ENCODE measurements at places on chromosomes 7 and 10.
A peak's percentile ranks its signal among the peaks of the same experiment; 100 is the strongest.

GRCh38 chr7:41992881-41993867, 243.8 kb downstream of the GLI3 start:
- DNase-seq = no peak

DNA sequence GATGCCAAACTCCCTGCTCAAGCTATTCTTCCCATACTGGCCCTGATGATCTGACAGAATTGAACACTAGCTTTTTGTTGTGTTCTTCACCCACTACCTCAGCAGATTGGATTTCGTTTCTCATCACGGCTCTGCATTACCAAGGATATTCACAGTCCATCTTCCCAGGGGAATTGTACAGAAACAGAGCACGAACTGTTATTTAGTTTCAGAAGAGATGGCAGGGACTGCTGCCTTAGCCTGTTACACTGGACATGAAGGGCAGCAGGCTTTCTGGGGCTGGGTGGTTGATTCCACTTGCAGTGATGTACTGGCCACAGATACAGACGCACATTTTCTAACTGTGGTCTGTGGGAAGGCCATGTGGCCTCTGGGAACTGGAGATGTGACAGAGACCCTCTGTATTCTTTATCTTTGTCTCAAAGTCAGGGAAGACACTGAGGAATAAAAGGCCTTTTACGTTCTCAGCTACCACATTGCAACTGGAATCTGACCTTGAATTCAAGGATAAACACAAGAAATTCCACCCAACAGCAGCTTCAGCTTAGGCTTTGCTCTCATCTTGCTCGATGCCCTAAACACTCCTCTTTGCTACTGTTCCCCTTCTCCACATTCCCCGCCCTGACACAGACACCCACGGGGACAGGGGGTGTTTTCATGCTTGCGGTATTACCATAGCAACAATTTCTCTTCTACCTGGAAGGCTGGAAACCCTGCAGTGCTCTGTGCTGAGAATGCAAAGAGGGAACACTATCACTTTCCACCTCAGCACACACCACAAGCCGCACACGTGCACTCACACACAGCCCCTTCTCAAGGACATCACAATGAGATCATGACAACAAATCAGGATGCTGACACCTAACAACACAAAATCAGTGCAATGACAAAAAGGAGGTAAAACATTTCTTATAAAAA, 81.7 kb downstream of the RNF216 start:
- DNase-seq = no peak

DNA sequence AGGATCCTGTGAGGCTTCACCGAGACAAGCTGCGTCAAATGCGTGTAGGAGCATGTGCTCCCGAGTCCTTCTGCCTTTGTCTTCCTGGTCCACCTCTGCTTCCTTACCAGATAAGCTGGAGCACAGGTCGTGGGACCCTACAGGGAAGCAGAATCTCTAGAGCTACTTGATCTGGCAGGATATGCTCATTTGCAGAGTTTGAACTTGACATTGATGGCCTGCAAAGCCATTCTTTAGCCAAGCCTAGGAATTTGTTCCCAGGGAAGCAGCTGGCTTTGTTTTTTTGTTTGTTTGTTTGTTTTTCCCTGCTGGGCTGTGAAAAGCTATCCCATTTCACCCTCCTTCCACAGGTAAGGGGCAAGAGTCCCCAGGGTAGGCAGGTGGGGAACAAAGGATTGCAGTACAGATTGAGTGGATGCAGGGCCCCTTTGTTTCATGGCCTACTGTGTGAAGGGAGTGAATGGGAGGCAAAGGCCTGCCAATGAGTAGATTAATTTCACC, 200.0 kb upstream of the BMPER start:
- DNase-seq = no peak

- no peak for DNase-seq
Measured at GRCh38 chr10:10814069-10814468, 203.6 kb upstream of the CELF2 start.

GRCh38 chr7:44981035-44981706, 2.4 kb upstream of the MYO1G start:
- no peak for DNase-seq

DNA sequence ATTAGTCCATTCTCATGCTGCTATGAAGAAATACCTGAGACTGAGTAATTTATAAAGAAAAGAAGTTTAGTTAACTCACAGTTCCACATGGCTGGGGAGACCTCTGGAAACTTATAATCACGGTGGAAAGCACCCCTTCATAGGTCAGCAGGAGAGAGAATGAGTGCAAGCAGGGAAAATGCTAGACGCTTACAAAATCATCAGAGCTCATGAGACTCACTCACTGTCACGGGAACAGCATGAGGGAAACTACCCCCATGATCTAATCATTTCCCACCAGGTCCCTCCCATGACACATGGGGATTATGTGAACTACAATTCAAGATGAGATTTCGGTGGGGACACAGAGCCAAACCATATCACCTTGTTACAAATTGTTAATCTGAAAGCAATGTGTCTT, 15.8 kb downstream of the TAS2R39 start:
- no peak for DNase-seq

GRCh38 chr10:31467791-31468535, 148.9 kb downstream of the ZEB1 start:
- no peak for DNase-seq

- no peak for DNase-seq
Measured at GRCh38 chr10:111303887-111304286, 227.1 kb downstream of the ADRA2A start.

- DNase-seq = no peak
Measured at GRCh38 chr10:89613582-89613981, 31.5 kb downstream of the PANK1 start.

GRCh38 chr10:78494179-78494578, 460.5 kb downstream of the RPS24 start:
- no peak for DNase-seq

DNA sequence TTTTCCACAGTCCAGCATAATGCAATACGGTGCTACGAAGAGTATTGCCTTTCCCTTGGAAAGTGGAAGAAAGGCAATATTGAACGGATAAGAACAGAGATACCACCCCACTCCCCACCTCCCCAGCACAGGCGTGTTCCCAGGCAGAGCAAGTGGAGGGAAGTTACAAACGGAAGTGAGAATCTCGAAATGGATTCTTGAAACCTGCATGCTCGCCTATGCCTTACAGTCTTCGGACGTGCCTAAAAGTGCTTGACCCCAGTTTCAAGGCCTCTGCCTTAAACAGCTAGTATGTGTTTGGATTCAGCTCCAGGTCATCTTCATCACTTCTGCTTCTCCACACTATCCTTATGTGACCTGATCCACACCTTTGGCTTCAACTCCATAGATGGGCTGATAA, 35.0 kb upstream of the USP6NL start:
- no peak for DNase-seq

DNA sequence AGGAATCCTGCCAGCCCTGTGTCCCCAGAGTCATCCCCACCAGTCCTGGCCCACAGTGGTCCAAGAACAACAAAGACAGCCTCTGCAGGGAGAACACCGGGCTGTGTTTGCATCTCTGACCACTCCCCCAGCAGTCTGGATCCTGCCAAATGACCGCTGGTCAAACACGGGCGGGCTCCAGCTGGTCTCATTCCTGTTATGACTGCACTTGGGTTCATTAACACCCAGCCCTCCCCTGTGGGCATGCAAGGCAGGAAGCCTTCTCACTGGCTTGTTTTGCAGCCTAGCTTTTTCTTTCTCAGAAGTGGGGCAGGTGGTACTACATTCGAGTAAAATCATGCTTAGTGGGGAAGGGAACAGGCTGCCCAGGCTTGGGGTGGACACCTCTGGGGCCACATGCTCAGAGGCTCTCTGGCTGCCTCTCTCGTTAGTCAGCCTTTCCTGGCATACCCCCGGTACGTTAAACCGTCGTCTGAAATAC, 190.0 kb downstream of the PLXNA4 start:
- peak; percentile 96 for DNase-seq

DNA sequence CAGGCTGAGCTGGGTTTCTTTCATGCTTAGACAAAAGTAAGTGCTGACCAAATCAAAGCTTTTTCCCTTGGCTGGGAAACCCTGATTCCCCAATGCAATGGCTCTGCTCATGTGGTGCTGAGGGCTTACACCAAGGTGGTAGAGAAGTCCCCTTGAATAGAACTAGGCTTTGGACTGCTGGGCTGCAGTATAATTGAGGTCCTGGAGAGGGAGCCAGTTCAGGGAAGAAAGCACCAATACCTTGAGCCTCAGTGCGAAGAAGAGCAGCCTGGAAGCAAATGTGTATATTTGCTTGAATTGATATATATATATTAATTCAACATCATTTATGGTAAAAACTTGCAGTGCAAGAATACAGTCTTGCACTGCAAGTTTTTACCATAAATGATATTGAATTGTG, 391.1 kb downstream of the RPS24 start:
- DNase-seq = no peak

DNA sequence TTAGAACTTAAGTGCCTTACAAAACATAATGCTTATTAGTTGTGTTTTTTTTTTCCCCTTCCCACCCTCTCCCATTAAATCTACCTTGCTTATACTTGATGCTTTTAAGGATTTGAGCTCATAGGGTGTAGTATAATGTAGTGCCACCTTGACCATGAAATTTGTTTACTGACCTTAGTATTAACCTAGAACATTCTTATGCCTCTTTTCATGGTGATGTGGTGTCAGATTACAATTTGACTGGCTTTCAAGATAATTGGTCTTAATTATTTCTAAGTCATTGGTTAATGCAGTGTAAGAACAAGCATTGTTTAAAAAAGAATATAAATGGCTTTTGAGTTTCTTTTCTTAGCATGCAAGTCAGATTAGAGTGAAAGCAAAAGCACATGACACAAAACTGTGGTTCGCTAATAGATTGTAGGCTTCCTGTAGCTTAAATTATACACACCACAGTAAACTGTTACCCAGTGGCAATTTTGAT, 61.8 kb downstream of the ADD3 start:
- DNase-seq = no peak

- DNase-seq = no peak
Measured at GRCh38 chr10:122786269-122786668, 59.4 kb downstream of the CUZD1 start.

GRCh38 chr10:33249659-33250345, 84.7 kb downstream of the NRP1 start:
- DNase-seq = no peak

- no peak for DNase-seq
Measured at GRCh38 chr7:50865450-50865849, 82.8 kb upstream of the GRB10 start.

GRCh38 chr10:413662-414071, 275.8 kb downstream of the DIP2C start:
- no peak for DNase-seq

- no peak for DNase-seq
Measured at GRCh38 chr7:6258440-6259182, 13.8 kb downstream of the CYTH3 start.

DNA sequence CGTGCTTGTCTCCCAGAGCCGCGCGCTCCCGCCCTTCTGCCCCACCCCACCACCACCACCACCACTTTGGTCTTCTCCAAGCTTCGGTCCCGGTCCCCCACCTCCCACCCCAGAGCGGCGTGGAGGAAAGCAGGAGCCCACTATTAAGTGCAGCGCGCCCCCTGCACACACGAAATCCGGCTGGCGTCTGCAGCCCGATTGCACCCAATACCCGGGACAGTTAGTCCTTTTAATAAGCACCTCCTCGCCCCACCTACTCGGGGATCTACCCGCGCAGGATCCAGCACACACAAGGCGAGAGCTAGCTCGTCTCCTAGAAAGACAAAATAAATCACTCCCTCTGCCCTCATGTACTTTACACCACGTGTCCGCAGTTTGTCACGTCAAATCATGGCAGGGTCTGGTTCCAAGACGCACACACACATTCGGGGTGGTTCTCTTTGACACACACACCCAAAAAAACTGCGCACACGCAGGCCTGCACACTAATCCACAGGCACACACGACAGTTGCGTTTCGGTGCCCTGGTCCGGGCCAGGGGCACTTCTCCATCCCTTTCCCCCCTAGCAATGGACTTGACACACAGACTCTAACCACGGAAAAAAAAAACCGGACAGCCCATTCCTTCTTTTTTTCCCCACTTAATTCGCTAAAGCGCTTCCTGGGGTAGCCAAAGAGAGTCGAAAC, 1.6 kb downstream of the SFMBT2 start:
- peak; percentile 38 for DNase-seq

DNA sequence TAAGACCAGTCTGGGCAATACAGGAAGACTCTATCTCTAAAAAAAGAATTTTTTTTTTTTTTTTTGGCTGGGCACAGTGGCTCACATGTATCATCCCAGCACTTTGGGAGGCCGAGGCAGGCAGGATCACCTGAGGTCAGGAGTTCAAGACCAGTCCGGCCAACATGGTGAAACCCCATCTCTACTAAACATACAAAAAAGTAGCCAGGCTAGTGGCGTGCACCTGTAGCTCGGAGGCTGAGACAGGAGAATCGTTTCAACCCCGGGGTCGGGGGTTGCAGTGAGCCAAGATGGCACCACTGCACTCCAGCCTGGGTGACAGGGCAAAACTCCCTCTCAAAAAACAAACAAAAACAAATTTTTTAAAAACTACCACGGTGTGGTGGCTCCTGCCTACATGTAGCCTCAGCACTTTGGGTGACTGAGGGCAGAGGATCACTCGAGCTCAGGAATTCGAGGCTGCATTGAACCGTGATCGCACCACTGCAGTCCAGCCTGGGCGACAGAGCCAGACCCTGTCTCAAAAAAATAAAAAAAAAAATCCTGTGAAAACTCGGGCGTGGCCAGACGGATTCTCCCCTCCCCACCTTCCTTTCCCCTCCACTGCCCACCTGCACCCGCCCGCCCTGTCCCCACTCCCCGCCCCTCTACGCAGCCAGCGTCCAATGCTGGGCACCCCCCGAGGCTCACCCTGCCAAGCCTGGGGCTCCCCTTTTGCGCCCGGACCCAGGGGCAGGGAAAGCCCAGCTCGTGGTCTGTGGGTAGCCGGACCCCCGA, 745 bp upstream of the ORAI2 start:
- DNase-seq = peak; percentile 9

DNA sequence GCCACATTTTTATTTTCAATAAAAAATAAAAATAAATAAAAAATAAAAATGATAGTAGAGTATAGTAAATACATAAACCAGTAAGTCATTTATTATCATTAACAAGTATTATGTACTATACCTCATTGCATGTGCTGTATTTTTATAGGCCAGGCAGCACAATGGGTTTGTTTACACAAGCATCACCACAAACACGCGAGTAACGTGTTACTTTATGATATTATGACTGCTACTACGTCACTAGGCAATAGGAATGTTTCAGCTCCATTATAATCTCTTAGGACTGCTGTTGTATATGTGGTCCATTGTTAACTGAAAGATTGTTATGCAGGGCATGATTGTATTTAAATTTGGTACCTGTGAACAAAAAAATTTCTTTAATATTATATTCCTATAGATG, 20.8 kb upstream of the SDHAF3 start:
- DNase-seq = no peak

Measured in NCI-H1092 treated with DMSO at 0.1 percent for 48 hours (cell line).